GOT3 (cell line): ENCODE measurements at places on chromosomes 12 and 14.

DNA sequence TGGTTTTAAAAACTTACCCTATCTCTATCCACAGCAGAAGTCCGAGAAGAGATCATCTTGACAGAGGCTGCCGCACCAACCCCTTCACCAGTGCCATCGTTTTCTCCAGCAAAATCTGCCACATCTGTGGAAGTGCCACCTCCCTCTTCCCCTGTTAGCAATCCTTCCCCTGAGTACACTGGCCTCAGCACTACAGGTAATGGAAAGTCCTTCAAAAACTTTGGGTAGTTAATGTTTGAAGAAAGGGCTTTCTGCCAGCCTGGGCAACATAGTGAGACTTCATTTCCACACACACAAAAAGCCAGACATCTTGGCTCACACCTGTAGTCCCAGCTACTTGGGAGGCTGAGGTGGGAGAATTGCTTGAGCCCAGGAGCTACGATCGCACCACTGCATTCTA lies 41.6 kb upstream of the RIC8B start:
- no peak for DNase-seq

- DNase-seq = no peak
These were observed 161.0 kb downstream of the SLC38A4 start for GRCh38 chr12:46664761-46665287.

DNA sequence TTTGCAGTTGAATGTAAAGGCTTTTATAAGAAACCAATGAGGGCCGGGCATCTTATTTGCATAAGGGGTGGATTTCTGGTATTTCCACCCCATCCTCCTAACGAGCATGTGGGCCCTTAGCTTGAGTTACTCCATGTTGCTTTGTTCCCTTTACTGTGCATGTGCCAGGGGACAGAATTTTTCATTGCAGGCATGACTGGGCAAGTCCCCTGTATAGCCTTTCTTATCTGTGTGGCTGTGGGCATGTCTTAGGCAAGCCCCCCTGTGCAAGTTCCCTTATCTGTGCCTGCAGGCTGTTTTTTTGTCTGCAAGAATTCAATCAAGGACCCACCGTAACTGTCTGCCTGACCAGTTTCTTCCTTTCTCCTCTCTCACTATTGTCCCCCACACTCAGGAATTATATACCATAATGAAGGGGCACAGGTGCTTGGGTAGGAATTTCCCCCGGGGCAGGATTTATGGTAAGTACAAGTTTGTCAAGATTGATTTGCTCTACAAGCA lies 152.2 kb upstream of the CNOT2 start:
- no peak for DNase-seq

- DNase-seq = no peak
These were observed 2.8 kb downstream of the FBXL14 start for GRCh38 chr12:1591543-1591942.

- DNase-seq = no peak
These were observed 107.3 kb downstream of the CRADD start for GRCh38 chr12:93784339-93785086.

GRCh38 chr14:23302290-23303225 lies at the start of gene PPP1R3E:
TSS of gene PPP1R3E (minus strand) at chr14:23302859. CDS start at chr14:23302576, 283 bp downstream.
- DNase-seq = no peak
